Activated T-cell treated with anti-CD3 and anti-CD28 coated beads, Interleukin-2, amount 50 U/mL, for 72 hours (primary cell): ENCODE measurements at places on chromosomes 3 and 15.

DNA sequence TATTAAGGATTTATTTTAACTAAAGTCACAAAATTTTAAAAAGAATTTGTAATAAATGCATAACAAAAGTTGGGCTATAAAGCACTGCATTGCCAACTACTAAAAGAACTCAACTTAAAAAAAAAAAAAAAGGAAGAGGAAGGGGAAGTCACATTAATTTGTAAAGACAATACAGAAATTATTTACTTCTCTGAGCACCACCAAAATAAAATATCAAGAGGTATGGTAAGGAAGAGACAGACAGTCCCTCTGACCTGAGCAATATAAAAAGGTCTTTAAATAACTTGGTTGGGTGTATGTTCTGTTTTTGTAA lies 83.5 kb downstream of the UACA start:
- DNase-seq = no peak

GRCh38 chr15:39506146-39506545 lies 74.7 kb upstream of the THBS1 start:
- DNase-seq = no peak

DNA sequence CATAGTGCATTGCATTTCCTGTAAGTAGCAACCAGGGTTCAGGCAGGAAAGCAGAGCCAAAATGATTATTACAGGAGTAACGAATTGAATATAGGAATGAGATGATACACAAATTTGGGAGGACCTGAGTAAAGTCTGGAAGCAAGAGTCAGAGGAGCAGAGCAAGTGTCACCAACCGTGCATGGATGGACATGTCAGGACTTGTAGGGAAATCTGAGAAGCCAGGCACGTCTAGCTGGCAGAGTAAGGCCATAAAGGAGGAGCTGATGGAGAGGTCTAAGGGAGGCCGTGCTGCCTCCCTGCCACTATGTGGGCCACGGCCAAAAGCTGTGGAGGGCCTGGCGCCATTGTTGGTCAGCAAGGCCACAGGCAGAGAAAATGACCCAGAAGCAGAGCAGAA lies 22.4 kb downstream of the GJD2 start:
- no peak for DNase-seq

GRCh38 chr3:50819882-50820281 lies 145.2 kb downstream of the DOCK3 start:
- no peak for DNase-seq

- DNase-seq = no peak
These were observed 205.6 kb downstream of the VGLL3 start for GRCh38 chr3:86785386-86785785.

- no peak for DNase-seq
These were observed 782.2 kb upstream of the GOLIM4 start for GRCh38 chr3:168877899-168878298.
